CD4-positive, alpha-beta T cell treated with Interleukin-2 at 100 ng/mL for 4 hours (primary cell): ENCODE measurements at places on chromosomes 11 and 22.

GRCh38 chr11:33347490-33348125, 90.4 kb downstream of the HIPK3 start:
- DNase-seq = no peak

DNA sequence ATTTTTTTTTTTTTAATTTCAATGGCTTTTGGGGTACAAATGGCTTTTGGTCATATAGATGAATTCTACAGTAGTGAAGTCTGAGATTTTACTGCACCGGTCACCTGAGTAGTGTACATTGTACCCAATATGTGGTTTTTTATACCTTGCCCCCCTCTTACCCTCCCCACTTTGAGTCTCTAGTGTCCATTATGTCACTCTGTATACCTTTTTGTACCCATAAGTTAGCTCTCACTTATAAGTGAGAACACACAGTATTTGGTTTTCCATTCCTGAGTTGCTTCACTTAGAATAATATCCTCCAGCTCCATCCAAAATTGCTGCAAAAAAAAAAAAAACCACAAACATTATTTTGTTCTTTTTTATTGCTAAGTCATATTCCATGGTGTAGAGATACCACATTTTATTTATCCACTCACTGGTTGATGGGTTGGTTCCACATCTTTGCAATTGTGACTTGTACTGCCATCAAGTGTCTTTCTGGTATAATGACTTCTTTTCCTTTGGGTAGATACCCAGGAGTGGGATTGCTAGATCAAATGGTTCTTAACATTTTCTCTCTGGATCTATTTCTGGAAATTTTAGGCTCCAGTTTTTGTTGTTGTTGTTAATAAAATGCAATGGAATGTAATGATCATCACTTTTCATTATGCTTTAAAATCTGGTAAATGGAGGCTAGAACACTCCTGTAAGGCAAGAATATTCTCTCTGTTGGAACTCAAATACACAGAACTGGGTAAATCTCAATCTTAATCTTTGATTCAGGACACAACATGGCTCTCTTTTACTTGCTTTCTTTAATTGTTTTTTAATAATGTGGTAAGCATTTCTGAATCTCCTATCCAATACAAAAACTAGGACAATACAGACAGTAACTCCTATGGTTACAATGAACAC, 10.3 kb downstream of the NEAT1 start:
- DNase-seq = peak; percentile 51

- DNase-seq = no peak
These were observed 344.4 kb downstream of the CTTN start for GRCh38 chr11:70742553-70743291.

DNA sequence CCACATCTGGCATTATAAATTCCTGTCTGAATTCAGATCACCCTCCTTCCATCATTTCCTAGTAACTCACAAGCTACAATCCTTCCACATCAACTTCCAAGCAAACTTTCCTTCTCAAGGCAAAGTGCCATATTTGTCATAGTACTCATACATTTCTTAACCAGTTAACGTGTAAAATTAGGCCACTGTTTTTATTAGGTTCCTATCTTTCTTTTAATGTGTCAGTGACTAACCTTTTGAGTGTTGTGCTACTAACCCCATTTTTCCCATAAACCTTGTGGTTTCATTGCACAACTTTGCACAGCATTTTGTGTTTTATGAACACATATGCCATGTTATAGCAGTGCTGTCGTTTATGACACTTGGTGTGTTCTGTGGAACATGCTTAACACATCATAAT, 90.1 kb downstream of the KIF18A start:
- no peak for DNase-seq

DNA sequence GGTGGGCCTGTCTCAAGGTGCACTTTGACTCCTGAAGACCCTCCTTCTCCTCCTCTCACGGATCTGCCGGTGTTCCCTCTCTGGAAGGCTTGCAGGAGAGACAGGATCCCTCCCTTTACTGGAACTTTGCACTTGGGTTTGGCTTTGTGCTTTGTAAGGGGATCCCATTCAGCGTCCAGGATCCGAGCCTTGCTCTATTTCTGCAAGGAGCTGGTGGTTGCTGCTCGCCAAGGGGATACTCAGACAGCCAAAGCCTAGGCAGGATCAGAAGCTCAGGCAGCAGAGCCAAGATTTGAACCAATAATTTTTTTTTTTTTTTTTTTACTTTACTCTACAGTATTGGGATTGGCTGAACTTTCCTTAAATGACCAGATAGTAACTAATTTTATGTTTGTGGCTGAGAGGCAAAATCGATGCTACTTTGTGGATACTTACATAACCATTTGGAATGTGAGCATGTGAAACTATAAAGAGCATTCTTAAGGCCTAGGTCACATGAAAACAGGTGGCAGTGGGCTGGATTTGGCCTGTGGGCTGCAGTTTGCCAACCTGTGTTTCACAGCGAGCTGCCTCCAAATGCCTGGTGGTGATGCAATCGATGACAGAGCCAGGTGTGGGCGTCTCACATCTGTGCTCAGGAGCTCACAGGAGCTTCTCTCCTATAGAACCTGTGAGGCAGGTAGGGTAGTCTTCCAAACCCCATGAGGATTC, 25.2 kb downstream of the BCR start:
- no peak for DNase-seq

DNA sequence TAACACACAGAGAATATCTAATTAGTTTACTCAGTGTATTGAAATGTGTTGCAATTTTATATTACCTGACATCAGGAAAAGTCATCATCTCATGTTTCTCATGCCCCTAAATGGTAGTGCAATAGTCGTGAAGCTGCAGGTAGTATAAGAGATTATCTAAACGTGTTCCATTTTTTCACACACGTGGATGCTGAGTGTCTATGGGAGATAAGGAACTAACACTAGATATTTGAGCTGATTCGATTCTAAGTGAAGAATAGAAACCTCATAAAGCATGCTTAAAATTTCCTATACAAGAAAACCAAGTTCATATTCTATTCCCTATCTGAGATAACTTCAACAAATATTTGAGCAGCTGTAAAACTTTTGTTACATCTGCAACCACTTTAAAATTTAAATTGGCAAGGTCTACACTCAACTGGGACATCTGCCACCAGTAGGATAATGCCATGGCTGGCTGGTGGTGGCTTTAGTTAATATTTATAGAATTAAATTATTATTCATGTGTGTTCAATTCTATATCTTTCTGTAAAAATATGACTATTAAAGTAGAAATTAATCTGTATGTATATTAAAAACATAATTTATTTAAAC, 388.8 kb downstream of the LUZP2 start:
- DNase-seq = no peak

- DNase-seq = no peak
These were observed 33.6 kb upstream of the GNB1L start for GRCh38 chr22:19888131-19888746.
